ENCODE measurements at places on chromosomes 7 and 10.
A peak's percentile ranks its signal among the peaks of the same experiment; 100 is the strongest.

DNA sequence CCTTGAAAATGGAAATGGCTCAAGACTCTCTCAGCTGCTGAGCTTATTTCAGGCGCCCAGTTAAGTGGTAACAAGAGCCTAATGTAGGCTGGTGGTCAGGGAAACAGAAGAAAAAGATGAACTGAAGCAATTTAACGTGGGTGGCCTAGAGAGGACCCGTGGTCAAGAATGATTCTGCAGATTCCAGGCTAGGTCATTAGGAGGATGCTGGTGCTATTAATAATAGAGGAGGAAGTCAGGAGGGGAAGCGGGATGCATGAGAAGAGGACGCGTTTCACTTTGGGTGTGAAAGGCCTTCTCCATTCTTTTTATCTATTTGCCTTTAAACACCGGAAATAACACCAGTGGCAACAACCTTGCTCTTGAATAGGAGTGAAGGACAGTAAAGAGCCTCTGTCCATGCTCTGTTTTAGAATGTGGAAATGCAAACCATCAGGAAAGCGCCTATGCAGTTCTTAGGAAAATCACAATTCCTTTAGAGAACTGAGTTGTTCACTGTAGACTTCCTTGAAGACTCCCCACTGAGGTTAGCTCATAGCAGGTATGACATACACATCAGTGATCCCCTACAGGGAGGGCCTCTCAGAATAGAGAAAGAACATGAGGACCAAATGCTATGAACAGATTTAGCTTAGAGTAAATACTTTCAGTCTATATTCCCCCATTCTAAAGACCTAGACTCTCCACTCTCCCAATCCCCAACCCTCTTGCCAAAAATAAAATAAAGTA is 8.6 kb downstream of the LIPA start:
- DNase-seq, result no peak

DNA sequence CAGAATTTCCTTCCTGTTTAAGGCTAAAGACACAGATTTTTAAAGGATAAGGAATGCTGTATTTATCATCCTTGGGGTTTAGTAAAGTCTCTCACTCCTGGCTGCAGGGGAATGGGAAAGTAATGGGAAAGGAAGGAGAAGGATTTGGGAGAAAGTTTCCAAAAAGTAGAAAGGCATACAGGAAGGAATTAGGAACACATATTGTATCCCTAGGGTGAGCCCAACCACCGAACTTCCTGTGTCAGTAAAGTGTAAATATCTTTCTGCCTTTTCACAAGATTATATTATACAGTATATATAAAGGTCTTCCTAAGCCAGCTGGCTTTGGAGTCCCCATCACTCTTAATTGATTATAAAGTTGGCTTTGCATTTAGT is 12.0 kb upstream of the UBE2D1 start:
- DNase-seq, result no peak

GRCh38 chr10:48634198-48634983 is 29.5 kb upstream of the ARHGAP22 start:
- peak; percentile 81 for DNase-seq

GRCh38 chr7:132739271-132739955 is 163.1 kb upstream of the PLXNA4 start:
- DNase-seq, result no peak

GRCh38 chr7:152600266-152600665 is 75.7 kb downstream of the XRCC2 start:
- no peak for DNase-seq

GRCh38 chr7:45000093-45001032 is at the start of gene CCM2:
CCM2 (plus strand) TSS chr7:45000201; CDS start chr7:45000334, 133 bp downstream.
- no peak for DNase-seq

DNA sequence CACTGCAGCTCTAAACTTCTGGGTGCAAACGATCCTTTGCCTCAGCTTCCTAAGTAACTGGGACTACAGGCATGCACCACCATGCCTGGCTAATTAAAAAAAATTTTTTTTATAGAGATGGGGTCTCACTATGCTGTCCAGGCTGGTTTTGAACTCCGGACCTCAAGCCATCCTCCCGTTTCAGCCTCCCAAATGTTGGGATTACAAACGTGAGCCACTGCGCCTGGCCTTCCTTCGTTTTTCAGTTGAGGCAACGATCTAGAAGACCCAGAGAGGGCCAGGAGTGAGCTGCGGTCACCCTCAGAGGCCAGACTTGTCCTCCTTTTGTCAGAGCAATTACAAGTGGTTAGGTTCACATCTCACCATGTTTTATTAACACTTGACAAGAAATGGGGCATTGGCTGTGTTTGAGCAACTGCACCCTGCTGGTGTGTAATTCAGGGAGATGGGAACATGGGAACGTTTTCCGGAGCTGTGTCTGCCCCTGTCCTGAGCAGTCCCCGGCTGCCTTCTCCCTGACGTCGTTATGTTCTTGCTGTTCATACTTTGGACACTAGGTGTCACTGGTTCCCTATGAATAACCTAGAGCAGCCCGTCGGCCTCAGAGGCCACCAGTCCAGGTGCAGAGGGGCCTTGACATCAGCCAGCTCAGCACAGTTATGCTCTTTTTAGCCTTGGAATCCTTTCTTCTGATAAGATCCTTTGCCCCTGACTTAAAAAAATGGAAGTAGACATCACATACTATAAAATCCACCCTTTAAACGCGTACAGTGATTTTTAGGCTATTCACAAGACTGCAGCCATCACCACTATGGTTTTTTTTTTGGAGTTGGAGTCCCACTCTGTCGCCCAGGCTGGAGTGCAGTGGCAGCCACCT is 375.0 kb downstream of the TYW1 start:
- DNase-seq, result no peak

DNA sequence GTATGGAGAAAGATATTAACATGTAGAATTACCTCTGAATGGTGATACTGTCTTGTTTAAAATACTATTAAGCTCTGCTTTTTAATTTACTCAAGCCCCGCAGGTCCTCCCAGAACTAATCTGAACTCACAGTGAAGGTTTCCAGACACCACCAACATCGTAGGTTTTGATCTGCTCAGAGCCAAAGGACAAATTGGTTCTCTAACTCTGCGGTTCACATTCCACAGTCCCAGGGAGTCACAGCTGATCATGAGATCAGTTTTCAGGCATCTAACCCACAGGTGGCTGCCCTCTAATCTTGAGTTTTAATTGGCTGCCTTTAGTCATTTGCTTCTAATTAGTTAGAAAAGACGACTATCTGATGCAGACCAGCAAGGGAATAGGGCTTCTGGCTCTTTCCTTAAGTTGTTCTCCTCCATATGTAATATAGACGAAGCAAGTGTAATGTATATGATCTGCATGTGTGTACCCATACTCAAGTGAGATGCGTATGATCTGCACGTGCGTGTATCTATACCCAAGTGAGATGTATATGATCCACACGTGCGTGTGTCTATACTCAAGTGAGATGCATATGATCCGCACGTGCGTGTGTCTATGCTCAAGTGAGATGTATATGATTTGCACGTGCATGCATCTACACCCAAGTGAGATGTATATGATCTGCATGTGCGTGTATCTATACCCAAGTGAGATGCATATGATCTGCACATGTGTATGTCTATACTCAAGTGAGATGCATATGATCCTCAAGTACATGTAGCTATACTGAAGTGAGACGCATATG is 331.5 kb upstream of the NPVF start:
- DNase-seq, result no peak

DNA sequence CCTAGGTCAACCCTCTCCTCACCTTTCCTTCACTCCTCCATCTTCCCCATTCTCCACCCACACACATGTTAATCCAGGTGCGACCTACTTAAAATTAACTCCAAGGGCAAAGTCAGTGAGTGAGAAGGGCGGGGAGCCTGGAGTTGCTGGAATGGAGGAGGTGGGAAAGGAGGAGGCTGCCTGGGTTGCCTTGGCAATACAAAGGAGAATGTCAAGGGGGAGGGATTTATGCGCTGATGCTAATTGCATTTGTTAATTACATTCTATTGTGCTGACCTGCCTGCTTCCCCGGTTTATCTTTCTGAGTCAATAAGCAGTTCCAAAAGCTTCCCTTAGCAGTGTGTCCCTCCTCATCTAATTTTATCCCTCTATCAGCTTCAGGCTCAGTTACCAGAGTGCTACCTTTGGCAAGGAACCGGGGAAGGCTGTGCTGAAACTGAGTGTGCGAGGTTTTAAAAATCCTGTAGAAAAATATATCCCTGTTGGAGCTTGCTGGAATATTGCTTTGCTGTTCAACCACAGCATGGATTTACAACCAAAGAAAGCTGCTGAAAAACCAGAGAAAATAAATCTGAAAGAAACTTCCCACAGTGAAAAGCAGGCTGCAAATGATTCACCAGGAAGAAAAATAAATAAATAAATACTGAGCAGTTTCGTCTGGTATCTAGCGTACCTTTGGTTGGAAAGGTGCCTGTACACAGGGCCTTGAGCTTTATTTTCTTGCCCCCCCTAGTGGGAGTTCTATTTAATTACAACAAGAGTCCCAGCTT is 113.2 kb upstream of the DGKB start:
- no peak for DNase-seq

DNA sequence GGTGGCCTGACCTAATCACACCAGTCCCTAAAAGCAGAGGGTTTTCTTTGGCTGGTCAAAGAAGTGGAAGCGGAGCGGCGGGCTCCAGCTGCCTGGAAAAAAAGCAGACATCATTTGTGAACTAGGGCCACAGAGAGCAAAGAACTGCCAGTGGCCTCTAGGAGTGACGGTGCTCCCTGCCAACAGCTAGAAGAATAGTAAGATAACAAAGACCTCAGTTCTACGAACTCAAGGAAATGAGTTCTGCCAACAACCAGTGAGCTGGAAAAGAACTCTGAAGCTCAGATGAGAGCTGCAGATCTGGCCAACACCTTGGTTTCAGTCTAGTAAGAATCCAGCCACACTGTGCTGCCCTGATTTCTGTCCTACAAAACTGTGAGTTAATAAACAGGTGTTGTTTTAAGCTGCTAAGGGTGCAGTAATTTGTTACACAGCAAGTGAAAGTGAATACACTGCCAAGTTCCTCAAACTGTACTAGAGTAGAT is 178.0 kb downstream of the SRPK2 start:
- DNase-seq, result no peak

GRCh38 chr7:87354749-87355148 is 9.3 kb downstream of the CROT start:
- no peak for DNase-seq

DNA sequence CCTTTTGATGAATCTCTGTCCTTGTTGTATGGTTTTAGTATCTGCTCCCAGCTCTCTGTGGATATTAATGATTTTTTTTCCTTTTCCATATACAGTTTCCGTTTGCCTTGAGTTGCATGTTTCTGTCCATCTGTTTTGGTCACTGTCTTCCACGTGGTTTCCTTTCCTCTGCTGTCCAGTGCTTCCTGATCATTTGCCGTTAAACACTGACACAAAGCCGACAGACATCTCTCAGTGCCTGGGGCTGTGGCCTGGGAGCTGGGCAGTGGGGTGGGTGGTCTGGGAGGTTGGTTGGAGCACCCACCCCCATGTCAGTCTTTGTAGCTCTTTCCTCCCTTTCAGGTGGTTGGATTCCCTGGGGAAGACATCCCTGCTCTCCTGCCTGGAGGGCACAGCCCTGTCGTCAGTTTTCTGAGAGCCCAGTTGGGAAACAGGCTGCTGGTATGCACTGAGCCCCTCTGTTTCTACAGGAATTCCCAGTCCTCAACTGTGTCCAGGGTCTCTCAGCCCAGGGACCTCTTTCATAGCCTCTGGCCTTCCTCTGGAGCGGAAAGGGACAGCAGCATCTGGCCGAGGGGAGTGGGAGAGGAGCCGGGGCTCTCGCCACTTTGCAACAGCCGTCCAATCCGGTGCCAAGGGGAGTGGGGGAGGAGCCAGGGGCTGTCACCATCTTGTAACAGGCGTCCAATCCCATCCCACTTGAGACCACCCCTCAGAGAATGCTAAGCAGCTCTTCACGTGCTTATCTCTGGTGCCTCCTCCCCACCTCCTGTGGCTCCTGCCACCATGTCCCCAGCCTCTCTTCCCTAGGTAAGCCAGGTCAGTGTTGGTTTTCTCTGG is 26.7 kb upstream of the MKI67 start:
- no peak for DNase-seq

GRCh38 chr10:5833814-5834213 is 20.6 kb upstream of the GDI2 start:
- DNase-seq, result no peak

DNA sequence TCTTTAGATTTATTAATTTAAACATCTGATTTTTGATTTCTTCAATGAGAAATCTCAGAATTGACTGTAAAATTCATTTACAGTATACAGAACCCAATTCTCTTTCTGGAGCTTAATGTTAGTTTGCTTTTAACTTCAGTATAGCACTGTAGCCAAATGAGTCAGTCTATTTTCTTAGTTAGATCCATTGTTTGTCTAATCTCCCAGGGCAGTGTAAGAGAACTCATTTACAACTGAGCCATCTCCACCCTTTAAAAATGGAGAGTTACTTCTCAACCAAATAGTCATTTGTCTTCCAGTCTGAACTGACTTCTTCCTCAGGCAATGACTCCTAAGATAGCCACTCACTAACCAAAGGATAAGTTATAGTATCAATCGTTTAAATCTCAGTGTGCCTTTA is 3.0 kb upstream of the WNT2 start:
- no peak for DNase-seq

GRCh38 chr10:21524131-21524525 is 1.4 kb downstream of the SKIDA1 start:
- DNase-seq, result no peak

GRCh38 chr7:33237036-33237435 is 107.7 kb downstream of the BBS9 start:
- DNase-seq, result no peak

GRCh38 chr7:28093623-28094232 is 86.9 kb downstream of the JAZF1 start:
- DNase-seq, result no peak

DNA sequence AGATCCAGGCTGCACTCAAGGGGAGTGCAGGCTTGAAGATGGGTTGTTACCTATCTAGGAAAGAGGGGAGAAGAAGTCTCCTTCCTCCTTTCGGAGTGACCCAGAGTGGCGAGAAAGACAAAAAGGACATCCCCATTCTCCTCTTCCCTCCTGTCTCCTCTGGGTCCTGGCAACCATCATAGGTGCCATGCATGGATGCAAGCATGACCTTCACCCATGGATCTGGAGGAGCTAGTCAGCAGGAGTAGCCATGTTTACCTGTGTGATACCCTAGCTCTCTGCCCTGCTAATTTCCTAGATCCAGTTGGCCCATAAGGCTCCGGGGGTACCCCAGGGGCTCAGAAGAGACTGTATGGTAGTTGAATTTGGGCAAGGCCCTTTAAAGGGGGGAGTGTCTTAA is 17.2 kb upstream of the CROT start:
- DNase-seq, result no peak

Data from vagina (tissue), 2 donors.